ENCODE measurements at places on chromosomes 1 and 21.

- DNase-seq: no peak
Measured at GRCh38 chr1:228434689-228435088, 18.0 kb upstream of the TRIM17 start.

- DNase-seq: no peak
Measured at GRCh38 chr1:81682490-81682889, 118.2 kb upstream of the ADGRL2 start.

- no peak for DNase-seq
Measured at GRCh38 chr1:36845802-36846201, 188.5 kb downstream of the GRIK3 start.

DNA sequence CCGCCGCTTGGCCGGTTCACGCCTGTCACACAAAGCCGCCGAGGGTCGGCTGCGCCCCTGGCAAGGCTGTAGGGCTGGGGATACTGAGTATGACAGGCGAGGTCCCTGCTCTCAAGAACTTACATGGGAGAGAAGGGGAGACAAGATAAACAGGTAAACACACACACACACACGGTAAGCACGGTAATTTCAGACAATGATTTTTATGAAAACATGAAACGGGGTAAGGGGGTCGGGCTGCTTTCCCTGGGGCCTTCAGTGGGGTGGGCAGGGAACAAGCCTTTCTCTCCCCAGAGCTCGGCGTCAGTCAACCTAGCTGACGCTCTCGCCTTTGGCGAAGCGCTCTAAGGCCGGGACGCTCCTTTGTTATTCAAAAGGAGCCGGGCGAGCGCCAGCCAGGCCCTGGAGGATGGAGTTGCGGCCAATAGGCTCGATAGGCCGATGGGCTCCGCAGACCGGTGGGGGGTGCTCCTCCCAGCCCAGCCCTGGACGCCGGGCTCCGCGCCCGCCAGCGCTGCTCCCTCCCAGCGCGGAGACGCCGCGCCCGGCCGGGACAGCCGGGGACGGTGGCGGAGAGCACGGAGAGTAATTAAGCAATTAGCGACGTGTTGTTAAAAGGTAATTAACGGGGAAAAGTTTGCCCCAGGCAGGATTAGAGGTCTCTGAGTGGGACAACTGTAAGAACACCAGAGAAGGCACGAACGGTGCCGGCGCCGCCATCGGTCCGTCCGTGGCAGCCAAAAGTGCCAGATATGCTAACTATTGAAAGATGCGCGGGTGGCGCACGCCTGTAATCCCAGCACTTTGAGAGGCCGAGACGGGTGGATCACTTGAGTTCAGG lies 950 bp upstream of the INKA2 start:
- peak; percentile 20 for DNase-seq

DNA sequence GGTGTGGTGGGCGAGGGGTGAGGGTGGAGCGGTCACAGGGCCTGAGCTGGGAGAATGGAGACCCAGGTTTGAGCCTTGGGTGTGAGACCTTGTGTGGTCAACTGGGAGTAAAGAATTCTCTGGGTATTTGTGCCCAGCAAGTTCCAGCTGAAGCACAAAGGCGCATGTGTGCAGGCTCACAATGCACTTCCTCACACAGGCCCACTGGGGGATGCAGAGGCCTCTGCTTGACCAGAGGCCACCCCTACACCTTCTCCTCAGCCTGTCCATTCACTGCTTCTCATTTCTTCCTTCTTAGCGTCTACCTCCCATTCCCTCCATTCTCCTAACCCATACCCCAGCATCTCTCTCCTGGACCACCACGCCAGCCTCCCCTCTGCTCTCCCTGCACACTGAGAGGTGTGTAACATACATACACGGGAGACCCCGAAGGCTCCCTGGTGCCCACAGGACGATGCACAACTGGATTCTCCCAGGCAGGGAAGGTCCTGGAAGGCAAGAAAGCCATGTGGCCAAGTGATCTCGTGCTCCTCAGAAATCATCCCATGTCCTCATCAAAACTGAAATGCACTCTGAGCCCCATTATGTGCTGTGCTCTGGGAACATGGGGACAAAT lies 12.3 kb upstream of the TTC39A start:
- DNase-seq: no peak

GRCh38 chr1:230612651-230613050 lies 29.6 kb upstream of the COG2 start:
- no peak for DNase-seq

DNA sequence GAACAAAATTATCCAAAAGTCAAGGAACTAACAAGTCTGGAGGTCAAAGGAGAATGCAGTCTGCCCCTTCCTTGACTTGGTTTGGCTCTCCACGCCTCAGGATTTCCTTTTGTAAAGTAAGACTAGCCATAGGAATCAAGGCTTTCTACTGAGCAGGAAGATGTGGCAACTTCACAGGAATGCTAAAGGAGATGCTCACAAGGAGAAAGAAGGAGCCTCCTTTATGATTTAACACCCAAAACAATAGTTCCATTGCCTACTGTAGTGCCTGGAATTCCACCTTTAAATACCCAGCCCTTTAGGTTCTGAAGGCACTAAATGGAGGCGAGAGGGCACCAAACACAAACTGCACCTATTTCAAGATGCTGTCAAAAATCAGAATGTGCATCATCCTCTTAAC lies 176.3 kb upstream of the NFIA start:
- no peak for DNase-seq

GRCh38 chr1:22485431-22485830 lies 33.8 kb downstream of the ZBTB40 start:
- DNase-seq: no peak

DNA sequence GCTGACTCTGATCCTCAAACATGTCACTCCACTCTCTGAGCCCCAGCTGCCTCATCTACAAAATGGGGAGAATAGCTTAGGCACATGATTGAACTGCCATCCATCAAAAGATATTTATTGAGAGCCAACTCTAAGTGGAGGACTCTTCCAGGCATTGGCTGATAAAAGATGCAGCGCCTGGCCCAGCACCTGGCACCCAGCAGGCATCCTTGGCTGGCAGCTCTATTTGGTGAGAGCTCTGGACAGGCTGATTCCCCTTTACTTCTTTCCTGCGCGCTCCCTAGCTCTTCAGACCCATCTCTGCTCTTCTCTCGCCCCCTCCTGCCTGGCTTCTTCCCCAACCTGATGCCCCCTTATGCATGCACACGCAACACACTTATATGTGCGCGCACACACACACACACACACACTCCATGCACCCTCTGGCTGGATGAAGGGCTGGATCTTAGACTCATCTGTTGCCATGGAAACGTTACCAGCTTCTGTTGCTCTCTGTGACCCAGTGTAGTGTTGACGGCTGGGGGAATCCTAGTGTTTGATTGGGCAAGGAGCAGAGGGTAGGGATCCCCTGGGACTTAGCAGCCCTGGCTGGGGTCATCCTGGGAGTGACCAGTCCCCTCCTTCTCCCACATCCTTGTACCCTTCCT lies 49.3 kb downstream of the VWA5B1 start:
- DNase-seq: no peak

- no peak for DNase-seq
Measured at GRCh38 chr1:92901126-92901525, 60.1 kb downstream of the DIPK1A start.

DNA sequence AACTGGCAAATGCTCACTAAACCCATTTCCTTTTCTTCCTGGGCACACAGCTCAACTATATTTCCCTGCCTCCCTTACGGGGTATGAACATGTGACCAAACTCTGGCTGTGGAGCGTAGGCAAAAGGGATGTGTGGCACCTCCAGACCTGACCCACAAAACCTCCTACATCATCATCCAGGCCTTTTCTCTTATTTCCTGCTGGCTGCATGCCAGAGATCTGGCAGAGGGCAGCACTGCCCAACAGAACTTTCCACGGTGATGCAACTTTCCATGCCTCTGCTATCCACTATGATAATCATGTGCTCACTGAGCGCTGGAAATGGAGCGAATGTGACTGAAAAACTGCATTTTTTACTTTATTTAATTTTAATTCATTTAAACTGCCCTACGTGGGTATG lies 99.6 kb upstream of the CACNA1E start:
- no peak for DNase-seq
